ENCODE measurements at places on chromosomes 4 and X.

DNA sequence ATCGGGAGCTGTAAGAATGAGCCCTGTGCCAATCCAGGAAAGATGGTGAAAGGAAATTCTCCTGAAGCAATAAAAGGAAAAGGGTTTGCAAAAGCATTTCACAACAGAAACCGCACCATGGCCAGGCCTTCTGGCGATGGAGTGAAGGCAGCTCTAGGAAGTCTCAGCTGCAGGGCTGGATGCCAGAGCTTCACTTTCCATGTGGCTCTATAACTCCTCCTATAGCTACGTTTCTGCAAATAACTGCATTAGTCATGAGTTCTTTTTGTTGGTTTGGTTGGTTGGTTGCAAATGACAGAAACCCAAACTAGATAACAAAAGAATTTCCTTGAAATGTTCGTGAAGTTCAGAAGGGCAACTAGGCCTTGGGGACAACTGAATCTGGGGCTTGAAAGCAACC lies 84.6 kb downstream of the RELL1 start:
- no peak for DNase-seq

DNA sequence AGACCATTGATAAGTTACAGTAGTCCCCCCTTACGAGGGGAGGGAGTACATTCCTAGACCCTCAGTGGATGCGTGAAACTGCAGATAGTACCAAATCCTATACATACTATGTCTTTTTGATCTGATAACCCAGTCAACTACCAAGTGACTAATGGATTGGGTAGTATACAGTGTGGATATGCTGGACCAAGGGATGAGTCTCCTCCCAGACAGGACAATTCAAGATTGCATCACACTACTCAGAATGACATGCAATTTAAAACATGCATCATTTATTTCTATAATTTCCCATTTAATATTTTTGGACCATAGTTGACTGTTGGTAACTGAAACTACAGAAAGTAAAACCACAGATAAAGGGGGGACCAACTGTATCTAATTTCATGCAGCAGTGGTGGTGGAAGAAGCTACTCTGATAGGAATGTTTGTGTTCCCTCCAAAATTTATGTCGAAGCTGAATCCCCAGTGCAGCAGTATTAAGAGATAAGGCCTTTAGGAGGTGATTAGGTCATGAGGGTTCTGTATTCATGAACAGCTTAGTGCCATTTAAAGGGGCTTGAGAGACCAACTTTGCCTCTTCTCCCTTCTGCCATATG lies 11.9 kb downstream of the HADH start:
- no peak for DNase-seq

- no peak for DNase-seq
These were observed 383.7 kb upstream of the ATOH1 start for GRCh38 chr4:93444860-93445259.

GRCh38 chrX:77431227-77431626 lies 16.0 kb upstream of the FGF16 start:
- DNase-seq: no peak

GRCh38 chr4:188780686-188781085 lies 641.4 kb downstream of the TRIML1 start:
- DNase-seq: no peak

- DNase-seq: no peak
These were observed 94.9 kb upstream of the UNC5C start for GRCh38 chr4:95643627-95644026.

DNA sequence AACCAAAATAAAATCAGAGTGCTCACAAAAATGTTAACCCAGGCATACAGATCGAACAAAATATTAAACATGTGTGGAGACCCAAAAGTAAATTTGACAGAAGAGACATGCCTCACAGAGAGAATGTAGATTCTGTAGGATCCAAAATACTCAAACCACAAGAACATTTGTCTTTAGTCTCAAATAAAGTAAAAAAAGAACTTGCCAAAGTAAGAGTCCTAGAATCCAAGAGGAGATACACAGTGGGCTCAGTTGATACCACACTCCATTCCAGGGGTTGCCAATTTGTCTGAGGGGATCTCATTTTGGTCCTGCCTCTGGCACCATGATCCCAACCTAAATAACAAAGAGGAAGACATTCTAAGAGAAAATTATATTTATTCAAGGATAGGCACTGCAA lies 316.4 kb downstream of the GALNTL6 start:
- DNase-seq: no peak

Measured in caudate nucleus (tissue), 63 donors.